ENCODE measurements at places on chromosomes 11 and 22.

GRCh38 chr22:45784357-45785277, 113.0 kb downstream of the ATXN10 start:
- DNase-seq, result no peak

GRCh38 chr11:92449222-92449621, 224.6 kb downstream of the FAT3 start:
- DNase-seq, result no peak

- no peak for DNase-seq
These were observed 175.2 kb downstream of the DBX1 start for GRCh38 chr11:19985111-19985510.

GRCh38 chr11:115428306-115428705, 75.9 kb downstream of the CADM1 start:
- DNase-seq, result no peak

DNA sequence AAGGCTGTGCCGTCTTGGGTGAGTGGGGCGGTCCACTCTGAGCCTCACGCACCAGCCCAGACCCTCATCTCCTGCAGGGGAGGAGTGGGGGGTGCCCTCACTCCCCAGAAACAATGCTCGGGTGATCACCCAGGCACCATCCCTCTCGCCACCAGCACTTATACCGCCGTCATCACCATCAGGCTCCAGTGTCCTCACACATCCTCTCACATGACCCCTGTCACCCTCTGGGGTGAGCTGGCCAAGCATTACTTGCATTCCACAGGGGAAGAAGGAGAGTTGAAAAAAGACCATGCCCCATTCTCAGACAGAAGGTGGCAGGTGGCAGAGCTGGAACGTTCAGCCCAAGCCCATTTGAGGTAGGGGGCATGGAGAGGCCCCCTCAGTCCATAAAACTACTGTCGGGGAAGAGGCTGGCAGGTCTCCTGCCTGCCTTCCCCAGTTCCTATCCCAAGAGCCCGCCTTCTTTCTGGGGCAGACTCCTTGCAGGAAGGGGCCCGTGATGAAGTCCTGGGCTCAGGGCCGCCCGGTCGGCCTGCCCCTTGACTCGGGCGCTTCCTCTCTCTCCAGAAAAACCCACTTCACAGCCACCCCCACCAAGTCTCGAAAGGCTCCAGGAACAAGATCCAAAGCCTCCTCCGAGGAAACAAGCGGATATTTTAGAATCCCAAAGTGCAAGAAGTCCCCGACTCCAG, 153.3 kb downstream of the DSCAML1 start:
- DNase-seq, result no peak

DNA sequence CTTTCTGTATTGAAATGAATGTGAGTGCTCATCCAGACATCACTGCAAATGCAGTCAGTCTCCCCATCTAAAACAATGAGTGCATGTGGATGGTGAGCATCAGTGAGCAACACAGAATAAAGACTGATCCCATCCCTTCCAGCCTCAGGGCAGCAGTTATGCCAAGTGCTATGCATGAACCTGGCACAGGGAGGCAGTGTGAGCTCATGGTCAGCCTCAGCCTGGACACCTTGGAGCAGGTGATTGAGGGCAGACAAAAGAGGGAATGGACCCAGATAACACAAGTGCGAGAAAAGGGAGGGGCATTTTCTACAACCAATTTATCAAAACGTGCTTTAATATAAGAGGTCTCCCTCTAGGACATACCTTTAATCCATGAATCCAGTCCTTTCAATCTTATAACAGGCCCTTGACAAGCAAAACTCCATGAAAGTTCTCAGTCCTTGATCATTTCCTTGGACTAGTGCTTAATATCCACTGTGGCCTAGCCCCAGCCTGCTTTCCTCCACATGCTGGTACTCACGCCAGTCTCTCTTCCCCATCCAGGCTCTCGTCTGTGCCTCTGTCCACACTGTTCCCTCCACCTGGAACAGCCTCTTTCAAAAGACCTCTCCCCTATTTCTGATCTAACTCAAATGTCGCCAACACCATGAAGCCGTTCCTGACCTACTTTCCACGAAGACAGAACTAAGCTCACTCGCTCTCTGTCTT, 50.5 kb upstream of the LRRC55 start:
- peak; percentile 42 for DNase-seq

DNA sequence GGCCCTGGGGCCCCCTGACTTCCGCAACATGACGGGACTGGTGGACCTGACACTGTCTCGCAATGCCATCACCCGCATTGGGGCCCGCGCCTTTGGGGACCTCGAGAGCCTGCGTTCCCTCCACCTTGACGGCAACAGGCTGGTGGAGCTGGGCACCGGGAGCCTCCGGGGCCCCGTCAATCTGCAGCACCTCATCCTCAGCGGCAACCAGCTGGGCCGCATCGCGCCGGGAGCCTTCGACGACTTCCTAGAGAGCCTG, 992 bp downstream of the LRFN4 start:
- DNase-seq, result no peak

DNA sequence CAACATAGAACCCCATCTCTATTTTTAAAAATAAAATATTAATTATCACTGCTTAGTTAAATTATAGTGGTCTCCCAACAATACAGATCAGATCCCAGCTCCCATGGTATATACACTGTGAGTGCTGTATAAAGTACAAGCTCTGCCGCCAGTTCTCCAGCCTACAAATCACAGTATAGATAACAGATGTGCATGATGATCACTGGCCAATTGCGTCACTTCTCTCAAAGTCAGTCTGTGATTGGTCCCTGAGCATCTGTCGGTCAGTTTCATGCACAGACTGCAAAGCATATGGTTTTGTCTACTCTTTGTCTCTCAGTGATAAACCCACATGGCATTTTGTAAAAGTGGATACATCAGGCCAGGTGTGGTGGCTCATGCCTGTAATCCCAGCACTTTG, 15.7 kb downstream of the PPARA start:
- DNase-seq, result no peak

- DNase-seq, result no peak
These were observed 98.8 kb downstream of the CRYBB2 start for GRCh38 chr22:25318081-25318823.

- DNase-seq, result no peak
These were observed 10.1 kb downstream of the MCM5 start for GRCh38 chr22:35409783-35410662.

DNA sequence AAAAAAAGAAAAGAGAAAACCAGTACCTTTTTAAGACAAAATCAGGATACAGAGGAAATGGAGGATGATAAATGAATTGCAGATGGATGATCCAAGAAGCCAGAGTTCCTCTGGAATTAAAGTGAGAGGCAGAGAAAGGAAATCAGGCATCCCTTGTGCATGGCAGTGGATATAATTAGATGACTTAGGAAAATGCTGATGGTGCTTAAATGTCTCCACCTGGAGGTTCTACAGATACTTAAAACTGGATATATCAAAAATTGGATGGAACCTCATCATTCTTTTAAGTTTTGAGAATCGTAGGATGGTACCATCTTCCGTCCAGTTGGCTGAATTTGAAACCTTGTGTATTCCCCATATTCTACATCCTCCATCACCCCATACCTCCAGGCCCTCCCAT, 1040.0 kb downstream of the NTM start:
- DNase-seq, result no peak

GRCh38 chr11:83480811-83481210, 194.6 kb upstream of the CCDC90B start:
- no peak for DNase-seq

DNA sequence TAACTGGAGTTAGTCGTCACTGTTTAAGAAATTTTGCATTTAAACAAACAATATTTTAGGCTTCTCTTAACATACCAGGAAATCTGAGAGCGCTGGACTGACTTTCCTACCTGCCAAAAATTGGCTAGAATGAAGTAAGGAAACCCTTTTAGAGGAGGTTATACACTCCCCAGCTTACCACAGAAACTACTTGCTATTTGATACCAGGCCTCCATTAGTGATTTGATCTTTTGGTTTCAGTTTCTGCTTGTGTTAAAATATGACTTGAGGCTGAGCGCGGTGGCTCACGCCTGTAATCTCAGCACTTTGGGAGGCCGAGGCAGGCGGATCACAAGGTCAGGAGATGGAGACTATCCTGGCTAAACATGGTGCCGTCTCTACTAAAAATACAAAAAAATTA, 419.9 kb downstream of the LRRC4C start:
- DNase-seq, result no peak

DNA sequence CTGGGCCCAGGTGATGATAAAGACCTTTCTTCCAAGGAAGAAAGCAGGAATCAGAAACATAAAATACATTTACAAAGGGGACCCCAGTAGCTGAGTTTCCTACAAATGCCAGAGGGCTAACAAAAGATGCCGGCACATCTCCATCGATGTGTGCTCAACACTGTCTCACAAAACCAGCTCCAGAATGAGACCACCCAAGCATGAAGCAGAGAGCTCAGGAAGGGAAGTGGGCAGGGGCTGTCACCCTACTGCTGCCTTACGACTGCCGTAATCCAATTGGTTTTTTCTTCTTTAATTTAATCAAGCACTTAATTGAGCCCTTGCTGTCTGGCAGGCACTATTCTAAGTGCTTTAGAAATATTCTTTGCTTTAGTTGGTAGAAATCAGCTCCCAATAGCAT, 26.1 kb downstream of the SMCO4 start:
- DNase-seq, result no peak

DNA sequence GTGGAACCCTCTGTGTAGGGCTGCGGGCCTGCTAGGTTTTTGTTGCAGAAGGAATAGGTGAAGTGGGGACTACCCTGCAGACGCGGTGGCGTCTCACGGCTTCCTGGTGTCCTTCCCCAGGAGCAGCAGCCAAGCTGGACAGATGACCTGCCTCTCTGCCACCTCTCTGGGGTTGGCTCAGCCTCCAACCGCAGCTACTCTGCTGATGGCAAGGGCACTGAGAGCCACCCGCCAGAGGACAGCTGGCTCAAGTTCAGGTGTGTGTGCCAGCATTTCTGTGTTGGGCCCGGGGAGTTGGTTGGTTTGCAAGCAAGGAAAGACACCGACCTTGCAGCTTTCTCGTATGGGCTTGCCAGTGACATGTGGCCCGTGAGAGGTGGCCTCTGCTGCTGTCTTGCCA, 15.3 kb downstream of the TAB1 start:
- DNase-seq, result no peak

GRCh38 chr11:85589373-85589772, 37.8 kb downstream of the DLG2 start:
- no peak for DNase-seq

GRCh38 chr22:21931056-21931455, 21.6 kb downstream of the PPM1F start:
- no peak for DNase-seq

DNA sequence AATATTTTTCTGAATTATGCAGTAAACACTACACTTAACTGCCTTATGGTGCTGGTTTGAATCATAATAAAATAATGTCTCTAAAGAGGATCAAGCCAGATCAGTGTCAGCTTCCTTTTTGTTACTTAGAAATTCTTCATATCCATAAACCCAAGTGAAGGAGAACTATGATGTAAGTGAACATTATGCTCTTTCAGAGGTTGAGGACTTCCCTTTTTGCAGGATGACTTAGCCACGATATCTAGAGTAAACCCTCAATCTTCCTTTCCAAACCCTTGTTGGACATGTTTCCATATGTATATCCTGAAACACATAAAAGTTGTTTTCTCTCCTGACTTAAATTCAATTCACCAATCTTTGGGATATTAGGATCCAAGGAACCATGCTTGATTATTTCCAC, 19.1 kb downstream of the OR8D1 start:
- no peak for DNase-seq

DNA sequence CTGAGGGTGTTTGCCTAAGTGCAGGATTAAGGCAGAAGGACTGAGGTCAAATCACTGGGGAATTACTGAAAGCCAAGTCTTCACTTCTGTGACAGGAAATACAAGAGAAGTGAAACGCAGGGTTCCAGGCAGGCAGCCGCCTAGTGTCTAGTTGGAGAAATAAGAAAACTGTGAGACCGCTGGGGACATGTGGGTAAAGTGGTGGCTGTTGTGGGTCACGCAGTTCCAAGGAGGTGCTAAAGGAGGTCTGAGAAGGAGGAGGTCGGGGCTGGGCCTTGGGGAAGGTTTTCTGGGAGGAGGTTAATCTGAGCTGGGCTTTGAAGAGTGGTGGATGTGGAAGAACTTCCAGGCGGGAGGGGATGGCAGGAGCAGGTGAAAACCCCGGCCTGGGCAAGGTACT, 11.2 kb downstream of the MCM5 start:
- no peak for DNase-seq

GRCh38 chr11:2321311-2321683, 19.5 kb downstream of the TSPAN32 start:
- DNase-seq, result no peak

DNA sequence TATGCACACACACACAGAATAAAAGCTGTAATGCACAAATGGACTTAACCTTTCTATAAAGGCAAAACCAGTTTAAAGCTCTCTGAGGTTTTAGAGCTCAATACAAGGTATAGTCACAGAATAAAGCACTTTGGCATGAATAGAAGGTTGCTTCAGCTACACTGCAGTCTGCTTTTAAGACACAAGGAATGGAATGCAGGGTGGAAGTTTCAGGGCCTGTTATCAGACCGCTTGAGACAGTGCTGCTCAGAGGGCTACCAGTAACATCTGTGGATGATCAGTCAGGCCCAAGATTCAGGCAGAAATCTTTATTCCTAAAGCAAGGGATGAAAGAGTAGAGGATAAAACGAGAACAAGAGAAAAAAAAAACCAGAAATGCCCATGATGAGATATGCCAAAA, 46.7 kb downstream of the CD44 start:
- DNase-seq, result peak; percentile 45

GRCh38 chr22:39179401-39179827, 26.9 kb upstream of the CBX7 start:
- DNase-seq, result no peak

- no peak for DNase-seq
These were observed 64.2 kb downstream of the MICAL2 start for GRCh38 chr11:12174477-12175143.

DNA sequence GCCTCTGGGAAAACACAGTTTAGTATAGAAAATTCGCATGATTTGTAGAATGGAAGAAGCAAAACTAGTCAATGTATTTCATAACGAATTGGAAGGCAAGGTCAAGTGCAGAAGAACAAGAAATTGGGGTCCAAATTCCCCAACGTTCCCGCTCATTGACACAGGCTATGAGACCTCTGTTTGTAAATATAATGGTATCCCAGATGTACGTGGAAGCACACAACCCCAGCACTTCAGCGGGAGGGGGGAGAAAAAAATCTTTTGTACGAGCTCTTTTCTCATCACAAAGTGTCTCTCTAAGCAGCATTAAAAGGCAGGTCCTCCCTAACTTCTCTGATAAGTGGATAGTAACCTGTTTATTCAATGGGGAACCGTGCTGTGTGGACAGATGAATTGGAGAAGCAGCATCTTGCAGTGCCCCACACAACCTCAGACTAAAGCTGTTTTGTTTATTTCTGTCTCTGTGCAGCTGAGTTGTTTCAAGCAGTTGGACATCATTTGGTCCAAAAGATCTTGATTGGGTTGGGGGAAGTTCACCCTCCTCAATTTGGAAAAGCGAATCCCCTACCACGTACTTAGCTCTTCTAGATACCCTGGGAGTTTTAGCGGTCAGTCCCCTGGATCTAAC, 1.1 kb upstream of the GAB2 start:
- no peak for DNase-seq

DNA sequence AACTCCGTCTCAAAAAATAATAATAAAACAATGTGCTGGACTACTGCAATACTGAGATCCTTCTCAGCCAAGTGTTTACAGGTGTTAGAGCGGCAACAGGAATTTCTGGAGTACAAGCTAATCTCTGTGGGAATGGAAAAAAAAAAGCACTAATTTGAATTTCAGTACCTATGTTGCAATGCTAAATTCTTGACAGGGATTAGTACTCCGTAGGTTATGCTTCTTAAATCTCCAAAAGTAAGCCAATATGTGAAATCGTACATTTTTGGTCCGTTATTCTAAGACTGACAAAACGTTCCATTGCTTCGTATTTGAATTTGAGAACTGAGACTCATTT, 1.1 kb downstream of the ATL3 start:
- DNase-seq, result no peak
